ENCODE measurements at places on chromosomes 11 and 22.

GRCh38 chr11:68266936-68267880, 4.6 kb downstream of the C11orf24 start:
- no peak for DNase-seq

DNA sequence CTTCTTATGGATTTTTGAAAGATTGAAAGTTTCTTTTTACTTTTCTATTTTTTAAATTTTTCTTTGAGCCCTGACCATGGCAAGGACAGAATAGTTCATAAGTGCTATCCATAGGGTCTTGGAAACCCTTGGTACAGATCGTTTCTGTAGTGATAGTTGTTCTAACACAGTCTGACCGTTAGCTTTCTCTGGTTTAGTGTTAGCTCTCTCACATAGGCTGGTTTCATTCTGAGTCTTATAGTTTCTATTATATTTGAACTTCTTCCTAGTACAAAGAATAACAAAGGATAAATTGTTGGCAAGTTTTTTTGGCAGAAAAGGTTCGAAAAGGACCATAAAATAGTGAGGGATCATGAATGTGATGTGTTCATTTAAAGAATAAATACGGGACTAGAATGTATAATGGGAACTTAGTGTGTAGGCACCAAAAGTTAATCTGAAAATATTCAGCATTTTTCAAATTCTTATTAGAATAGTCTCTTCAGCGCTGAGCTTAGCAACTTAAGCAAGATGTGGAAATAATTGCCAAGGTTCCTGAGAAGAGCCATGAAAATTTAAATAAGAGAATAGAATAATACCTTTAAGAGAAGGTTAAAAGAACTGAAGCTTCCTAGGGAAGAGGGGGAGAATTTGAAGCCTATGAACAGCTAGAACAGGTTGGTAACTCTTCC, 24.1 kb downstream of the FDX1 start:
- no peak for DNase-seq

DNA sequence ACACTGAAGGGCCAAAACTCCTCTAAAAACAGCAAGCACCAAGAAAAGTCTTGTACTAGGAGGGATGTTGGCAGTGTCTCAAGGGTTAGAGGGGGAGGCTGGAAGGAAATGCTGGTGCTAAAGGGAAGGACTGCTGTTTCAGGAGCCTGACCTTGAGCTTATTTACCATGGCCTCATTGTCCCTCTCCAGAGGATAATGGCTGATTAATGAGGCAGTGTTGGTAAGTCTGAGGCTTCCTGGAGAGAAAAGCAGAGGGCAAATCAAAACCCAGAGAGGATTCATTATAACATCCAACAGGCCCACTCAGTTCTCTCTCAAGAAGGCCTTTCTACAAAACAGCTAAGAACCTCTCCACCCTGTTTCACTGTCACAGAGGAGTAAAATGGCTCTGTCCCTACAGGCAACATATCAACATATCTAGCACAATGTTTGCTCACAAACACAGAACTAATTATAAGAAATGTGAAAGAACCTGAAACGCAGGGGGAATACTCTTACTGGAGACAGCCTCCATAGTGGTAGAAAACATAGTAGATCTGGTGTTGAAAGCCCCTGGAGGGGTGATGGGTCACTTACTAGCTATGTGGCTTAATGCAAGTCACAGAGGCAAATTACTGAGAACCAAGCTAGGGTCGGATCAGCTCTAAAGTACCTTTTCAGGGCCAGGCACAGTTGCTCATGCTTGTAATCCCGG, 31.4 kb downstream of the NUMA1 start:
- no peak for DNase-seq

GRCh38 chr11:80321786-80322185, 881.0 kb upstream of the TENM4 start:
- DNase-seq: no peak
